Eye (tissue), 1 donor: ENCODE measurements at places on chromosomes 16 and 17.

DNA sequence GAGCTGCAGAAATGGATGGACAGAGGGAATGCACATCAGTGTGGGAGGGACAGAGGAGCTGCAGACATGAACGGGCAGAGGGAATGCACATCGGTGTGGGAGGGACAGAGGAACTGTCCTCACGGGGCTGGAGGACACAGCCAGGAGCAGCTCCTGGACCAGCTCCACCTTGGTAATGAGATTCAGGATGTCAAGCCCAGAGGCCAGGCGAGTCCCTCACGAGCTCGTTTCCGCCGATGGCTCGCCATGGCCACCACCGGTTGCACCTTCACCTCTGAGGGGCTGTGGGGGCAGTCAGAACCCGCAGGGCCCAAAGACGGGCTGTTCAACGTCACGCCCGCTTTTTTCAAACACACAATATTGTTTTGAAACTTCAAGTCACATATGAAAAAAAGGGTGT lies 56.2 kb downstream of the RPH3AL start:
- DNase-seq: no peak

GRCh38 chr17:36697903-36698530 lies 96.6 kb downstream of the MRM1 start:
- peak; percentile 72 for DNase-seq

GRCh38 chr17:45895304-45895968 lies 1.1 kb downstream of the MAPT start:
- DNase-seq: peak; percentile 82

- DNase-seq: no peak
These were observed 278.7 kb downstream of the FTO start for GRCh38 chr16:53982631-53983042.

DNA sequence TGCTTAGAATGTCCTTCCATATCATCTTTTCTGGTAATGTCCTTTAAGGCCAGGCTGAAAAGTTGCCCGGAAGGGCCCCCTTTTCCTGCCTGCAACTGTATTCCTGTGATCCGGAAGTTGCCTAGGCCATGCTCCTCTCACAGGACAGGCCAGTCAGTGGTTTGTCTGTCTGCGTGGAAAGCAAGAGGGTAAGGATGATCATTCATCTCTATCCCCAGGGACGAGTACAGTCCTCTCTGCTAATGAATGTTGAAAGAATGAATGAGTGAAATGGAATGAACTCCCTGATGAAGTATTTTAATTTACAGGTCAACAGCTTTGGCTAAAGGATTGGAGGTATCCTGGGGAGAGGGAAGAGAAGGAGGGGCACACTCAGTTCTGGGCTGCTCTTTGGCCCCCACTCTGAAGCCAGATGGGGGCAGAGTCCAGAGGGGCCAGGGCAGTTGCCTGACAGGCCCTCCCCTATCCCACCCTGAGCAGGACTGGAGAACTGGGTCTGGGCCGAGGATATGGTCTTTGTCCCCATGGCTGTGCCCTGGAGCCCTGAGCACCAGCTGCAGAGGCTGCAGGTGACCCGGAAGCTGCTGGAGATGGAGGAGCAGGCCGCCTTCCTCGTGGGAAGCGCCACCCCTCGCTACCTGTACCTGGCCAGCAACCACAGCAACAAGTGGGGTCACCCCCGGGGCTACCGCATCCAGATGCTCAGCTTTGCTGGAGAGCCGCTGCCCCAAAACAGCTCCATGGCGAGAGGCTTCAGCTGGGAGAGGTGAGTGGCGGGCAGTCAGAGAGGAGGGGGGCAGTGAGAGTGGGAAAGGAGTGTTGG lies 3.2 kb downstream of the AOC3 start:
- DNase-seq: no peak

- DNase-seq: no peak
These were observed 527 bp downstream of the UNC45B start for GRCh38 chr17:35148144-35148543.

DNA sequence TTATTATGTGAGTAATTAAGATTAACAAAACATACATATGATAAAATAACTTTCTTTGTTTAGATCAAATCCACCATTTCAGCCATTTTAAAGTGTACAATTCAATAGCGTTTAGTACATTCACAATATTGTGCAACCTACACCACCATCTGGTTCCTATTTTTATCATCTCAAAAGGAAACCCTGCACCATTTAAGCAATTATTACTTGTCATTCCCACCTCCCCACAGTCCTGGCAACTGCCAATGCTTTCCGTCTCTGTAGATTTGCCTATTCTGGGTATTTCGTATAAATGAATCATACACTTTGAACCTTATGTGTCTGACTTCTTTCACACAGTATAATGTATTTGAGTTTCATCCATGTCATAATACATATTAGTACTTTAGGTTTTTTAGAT lies 162.5 kb upstream of the CNTNAP4 start:
- no peak for DNase-seq

- no peak for DNase-seq
These were observed 310.3 kb upstream of the DYNLRB2 start for GRCh38 chr16:80230328-80231120.

DNA sequence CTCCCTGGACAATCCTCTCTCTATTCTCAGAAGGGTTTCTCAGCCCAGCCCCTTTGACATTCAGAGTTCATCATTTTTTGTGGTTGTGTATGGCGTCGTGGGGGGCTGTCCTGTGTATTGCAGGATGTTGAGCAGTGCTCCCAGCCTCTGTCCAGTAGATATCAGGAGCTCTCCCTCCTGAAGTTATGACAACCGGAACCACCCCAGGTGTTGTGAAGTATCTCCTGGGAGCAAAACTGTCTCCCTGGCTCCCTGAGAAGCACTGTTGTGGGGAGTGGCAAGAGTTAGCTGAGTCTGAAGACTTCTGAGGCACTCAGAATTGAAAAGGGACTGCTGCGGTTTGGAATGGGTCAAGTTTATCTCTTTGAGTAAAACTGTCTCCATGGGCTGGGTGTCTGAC lies 55.9 kb upstream of the MGAT5B start:
- DNase-seq: no peak

- no peak for DNase-seq
These were observed 118.0 kb upstream of the CA10 start for GRCh38 chr17:52276381-52277008.

GRCh38 chr16:70653406-70653805 lies 7.0 kb downstream of the IL34 start:
- DNase-seq: no peak

GRCh38 chr17:65975878-65976277 lies 216.1 kb downstream of the CEP112 start:
- peak; percentile 14 for DNase-seq

GRCh38 chr17:10737168-10737622 lies 7.4 kb upstream of the TMEM220 start:
- peak; percentile 87 for DNase-seq

- DNase-seq: no peak
These were observed 11.0 kb downstream of the HSD11B2 start for GRCh38 chr16:67441907-67442306.

GRCh38 chr16:67034487-67034886 lies 5.5 kb downstream of the CBFB start:
- no peak for DNase-seq

GRCh38 chr16:19218581-19218980 lies 50.5 kb downstream of the SYT17 start:
- DNase-seq: no peak

- DNase-seq: peak; percentile 42
These were observed 390.6 kb downstream of the HAPSTR1 start for GRCh38 chr16:9481747-9482730.

- no peak for DNase-seq
These were observed 39.0 kb upstream of the KDM8 start for GRCh38 chr16:27164352-27164751.

DNA sequence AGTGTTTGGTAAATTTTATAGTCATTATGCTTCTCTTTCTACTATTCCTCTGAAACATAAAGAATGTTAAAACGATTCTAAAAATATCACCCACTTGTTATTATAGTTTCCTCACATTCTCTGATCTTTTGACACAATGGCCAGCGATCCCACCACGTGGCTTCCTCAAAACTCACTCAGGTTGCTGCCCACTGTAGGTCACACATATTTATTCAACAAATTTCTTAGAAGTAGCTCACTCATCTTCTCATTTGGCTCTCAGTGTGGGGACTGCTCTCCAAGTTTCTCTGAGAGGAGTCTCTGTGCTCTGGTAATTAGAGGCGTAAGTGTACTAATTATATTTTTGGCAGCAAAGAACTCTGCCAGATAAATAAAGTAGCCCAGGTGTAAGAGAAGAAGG lies 465.4 kb downstream of the CDH11 start:
- DNase-seq: no peak

GRCh38 chr17:31321966-31322365 lies 544 bp upstream of the EVI2A start:
- no peak for DNase-seq

DNA sequence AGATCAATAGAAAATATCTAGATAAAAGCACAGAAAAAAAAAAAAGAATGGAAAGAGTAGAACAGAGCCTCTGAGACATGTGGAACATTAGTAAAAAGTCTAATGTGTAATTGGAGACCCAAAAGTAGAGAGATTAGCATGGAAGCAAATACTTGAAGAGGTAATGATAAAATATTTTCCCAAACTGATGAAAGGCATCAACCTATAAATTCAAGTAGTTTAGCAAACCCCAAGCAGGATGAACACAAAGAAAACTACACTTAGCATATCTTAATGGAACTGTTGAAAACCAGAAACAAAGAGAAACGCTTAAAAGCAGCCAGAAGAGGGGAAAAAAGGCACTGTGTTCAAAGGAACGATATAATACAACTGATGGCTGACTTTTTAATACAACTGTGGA lies 16.4 kb downstream of the NF1 start:
- DNase-seq: peak; percentile 10

- DNase-seq: peak; percentile 45
These were observed 168.0 kb upstream of the RPH3AL start for GRCh38 chr17:520447-521182.

GRCh38 chr17:34291721-34292348 lies 6.3 kb downstream of the CCL11 start:
- DNase-seq: no peak

DNA sequence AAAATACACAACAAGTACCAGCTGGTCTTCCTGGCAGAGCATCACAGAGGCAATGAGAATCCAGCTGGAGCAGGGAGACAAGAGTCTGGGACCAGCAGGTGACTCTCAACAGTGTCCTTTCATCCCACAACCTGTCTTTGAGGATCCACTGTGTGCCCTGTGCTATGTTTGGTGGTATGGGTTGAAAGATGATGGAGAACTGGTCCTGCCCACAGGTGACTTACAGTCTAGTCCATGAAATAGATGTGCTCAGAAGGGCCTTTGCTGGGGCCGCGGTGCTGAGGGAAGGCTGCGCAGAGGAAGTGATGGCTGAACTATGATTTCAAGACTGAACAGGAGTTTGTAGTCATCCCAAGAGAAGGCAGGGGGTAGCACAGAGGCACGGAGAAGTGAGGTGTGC lies 17.9 kb downstream of the WNT3 start:
- DNase-seq: no peak

- DNase-seq: no peak
These were observed 87.0 kb upstream of the TBX2 start for GRCh38 chr17:61312406-61313295.

GRCh38 chr17:37160944-37161343 lies 212.2 kb downstream of the AATF start:
- DNase-seq: no peak

DNA sequence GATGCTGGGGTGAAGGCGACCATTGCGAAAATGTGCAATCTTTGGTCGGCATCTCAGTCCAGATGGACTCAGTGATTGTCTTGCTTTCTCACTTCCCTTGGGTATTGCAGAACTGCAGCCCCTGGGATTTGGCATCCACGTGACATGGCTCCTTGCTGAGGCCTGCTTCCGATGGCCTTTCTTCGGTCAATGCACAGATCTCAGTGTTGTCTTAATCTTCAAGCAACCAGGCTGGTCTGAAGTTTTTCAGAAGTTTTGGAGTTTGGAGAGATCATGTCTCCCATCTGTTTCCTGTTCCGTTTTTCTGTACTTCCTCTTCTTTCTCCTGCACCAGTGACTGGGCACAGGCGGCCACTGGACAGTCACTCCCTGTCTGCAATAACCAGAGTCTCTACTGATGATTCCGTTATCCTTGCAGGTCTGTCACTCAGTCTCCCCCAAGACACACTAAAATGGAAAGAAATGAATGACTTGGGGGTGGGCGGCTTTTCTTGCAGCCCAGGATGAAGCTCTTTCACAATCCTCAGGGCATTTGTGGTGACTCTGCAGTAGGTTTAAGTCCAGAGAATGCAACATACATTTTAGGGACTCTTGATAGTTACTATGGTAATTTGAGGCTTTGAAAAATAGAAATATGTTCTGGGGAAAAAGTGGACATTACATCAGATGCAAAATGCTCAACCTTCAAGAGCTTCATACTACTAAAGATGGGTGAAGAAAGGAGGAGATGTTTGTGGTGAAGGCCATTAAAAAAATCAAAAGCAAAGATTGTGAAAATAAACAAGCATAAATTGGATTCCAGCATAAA lies 106.3 kb upstream of the ZFHX3 start:
- no peak for DNase-seq

GRCh38 chr16:87658564-87659225 lies 56.4 kb downstream of the JPH3 start:
- DNase-seq: peak; percentile 42

DNA sequence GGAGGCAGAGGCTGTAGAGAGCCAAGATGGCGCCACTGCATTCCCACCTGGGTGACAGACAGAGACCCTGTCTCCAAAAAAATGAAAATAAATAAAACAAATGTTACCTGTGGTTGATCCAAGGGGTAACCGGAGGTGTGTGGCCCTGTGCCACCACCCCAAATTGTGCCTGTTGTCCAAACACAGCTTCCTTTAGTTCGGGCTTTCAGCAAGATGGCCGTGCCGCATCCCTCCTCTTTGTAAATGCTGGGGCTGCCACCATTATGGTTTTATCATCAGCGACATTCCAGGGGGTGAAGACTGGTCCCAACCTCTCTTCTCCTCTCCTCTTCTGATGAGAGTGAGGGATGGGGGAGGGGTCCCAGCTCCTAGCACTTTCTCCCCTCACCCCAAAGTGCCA lies at the start of gene C16orf92:
Gene C16orf92 (plus strand): TSS at position 312 of the 400 bp plus-strand sequence. CDS start 143 bp downstream, outside the sequence.
- DNase-seq: no peak

- DNase-seq: no peak
These were observed 40.9 kb downstream of the CBFA2T3 start for GRCh38 chr16:88936008-88936555.

DNA sequence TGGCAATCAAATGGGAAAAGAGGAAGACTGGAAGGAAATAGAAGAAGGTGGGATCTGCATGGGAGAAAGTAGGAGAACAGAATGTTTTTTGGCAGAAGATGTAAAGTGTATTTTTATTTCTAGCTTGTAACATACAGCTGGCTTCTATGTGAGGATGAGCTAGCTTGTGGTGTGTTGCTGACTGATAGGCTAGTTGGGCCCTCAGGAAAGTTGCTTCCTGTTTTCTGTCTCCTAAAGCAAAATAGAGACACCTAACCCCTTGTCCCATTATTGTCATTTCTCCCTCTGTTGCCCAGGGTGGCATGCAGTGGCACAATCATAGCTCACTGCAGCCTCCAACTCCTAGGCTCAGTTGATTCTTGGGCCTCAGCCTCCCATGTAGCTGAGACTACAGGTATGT lies 15.9 kb downstream of the TNRC6A start:
- DNase-seq: no peak

GRCh38 chr17:32288615-32289014 lies 23.0 kb downstream of the RHBDL3 start:
- peak; percentile 11 for DNase-seq

- DNase-seq: no peak
These were observed 17.0 kb downstream of the ALOX15B start for GRCh38 chr17:8055851-8056231.
